ENCODE measurements at places on chromosomes 12 and 14.

DNA sequence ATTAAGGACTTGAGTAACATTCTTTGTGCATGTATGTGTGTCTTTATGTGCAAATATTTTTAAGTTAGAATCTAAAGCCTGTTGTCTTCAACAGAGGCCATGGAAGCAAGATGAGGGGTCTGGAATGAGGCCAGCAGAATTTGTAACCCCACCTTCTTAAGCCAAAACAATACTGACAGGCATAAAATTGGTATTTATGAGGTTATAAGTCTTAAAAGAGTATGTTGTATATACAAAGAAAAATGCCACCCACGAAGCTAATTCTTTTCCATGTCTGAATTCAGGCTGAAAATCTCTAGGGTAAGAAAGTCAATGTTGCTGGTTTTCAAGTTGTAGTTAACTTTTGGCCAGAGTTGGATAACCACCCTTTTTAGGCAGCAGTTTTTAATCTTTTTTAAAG is 86.2 kb upstream of the TMTC1 start:
- no peak for DNase-seq

GRCh38 chr12:119156401-119157044 is 22.2 kb upstream of the HSPB8 start:
- no peak for DNase-seq

DNA sequence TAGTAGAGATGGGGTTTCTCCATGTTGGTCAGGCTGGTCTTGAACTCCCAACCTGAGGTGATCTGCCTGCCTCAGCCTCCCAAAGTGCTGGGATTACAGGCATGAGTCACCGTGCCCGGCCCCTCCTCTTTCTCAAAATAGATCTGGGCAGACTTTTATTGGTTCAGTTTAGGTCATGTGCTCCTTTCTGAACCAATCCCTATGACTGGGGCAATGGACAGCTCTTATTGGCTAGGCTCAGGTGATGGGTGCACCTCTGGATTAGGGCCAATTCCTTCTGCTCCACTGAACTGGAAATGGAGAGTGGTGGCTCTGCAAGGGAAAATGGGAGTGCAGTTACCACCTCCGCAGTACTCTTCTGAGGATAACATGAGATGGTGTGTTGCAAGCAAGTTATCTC is 6.2 kb upstream of the ATP6V0A2 start:
- no peak for DNase-seq

DNA sequence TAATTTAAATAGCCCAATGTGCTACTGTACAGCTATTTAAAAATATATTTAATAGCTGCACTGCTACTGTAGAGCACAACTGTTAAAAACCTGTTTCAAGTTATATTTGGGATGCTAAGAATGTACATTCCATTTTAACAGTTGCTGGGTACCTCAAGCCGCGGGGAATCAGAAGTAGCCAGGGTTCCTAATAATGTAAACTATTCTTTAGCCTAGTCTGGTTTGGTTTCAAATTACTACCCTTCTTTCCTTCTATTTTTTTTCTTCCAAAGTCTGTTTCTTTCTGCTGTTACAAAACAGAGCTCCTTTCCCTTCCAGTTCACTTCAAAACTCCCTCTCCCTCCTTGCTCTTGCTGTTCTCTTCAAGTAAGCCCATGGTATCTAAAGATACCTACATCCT is 21.3 kb downstream of the SCAF11 start:
- no peak for DNase-seq
